ENCODE measurements at places on chromosomes 1 and 21.

DNA sequence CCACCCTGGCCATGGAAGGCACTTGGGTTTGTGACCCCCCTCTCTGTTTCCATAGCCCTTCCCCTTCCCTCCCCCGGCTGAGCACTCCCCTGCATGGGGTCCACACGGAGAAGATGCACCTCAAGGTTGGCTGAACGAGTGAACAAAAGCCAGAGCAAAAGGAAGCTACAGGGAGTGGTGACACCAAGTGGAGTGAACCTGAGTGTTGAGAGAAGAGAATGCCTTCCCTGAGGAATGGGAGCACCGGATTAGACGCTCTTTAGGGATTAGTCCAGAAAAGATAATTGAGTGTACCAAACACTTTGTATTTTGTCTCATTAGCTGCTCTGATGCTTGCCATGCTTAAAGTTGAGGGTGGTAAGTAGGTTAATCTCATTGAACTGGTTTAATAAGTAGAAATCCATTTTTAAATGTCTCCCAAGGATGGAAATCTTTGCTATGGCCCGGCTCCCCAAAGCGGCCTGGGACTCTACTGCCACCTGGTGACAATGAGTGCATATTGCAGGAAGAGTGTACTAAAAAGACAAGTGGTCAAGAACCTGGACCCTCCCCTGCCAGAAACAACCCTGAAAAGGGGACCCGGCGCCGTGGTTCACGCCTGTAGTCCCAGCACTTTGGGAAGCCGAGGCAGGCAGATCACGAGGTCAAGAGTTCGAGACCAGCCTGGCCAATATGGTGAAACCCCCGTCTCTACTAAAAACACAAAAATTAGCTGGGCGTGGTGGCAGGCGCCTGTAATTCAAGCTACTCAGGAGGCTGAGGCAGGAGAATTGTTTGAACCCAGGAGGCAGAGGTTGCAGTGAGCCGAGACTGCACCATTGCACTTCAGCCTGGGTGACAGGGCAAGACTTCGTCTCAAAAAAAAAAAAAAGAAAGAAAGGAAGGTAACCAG is 150.6 kb upstream of the ZC3H12A start:
- no peak for DNase-seq

GRCh38 chr1:167051907-167052306 is 38.3 kb downstream of the GPA33 start:
- no peak for DNase-seq

DNA sequence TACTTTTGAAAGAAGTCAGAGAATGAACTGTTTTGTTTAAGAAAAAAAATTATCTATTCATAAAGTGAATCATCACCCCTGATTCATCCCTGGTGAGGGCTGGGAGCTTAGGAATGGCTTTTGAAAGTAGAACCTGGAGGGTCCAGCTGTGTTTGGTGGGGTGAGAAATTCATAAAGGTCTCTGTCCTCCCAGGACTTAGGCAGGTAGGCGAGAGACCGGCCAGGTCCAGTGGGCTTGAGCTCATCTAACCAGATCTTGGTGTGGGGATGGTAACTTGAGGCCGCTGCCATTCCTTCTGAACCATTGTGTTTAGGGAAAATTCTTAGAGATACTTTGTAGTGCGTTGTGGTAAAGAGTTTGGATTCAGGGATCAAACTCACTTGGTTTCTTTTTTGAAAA is 156.8 kb upstream of the TNR start:
- DNase-seq, result no peak

- DNase-seq, result no peak
Measured at GRCh38 chr1:208088319-208088718, 155.9 kb downstream of the PLXNA2 start.

DNA sequence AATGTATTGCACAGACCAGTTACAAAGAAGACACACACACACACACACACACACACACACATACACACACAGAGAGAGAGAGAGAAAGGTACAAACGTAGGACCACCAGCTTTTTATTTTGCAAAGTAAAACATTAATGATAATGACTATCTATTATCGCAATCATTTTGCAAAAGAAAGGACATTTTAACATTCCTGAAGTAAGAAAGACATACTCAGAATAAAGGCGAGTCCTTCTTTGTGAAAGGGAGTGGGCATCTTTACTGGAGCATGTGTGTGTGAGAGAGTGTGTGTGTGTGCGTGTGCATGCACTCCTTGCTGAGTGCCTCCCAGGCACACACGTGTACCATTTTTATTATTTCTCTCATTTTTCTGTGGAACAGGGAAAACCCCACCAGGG is 28.4 kb downstream of the PPFIA4 start:
- no peak for DNase-seq

GRCh38 chr1:116825720-116826438 is 71.6 kb downstream of the CD2 start:
- no peak for DNase-seq

- DNase-seq, result no peak
Measured at GRCh38 chr1:201298396-201299381, 15.4 kb downstream of the PKP1 start.

GRCh38 chr1:198708761-198709525 is 70.1 kb downstream of the PTPRC start:
- DNase-seq, result no peak

DNA sequence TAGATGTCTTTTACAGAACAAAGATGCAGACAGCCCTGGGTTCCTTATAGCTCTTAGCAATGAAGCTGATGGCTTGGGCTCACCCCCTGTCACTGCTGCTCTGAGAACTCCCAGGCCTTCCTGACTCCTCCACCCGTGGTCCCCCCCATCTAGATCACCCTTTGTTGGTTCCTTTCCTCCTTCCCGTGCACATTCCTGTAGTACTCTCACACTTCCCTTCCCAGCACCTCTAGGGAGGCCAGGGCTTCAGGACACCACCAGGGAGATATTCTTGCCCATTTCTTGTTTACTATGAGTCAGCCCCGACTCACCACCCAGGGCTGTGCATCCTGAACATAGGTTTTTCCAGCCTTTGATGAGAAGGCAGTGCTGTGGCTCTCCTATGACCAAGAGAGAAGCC is 14.4 kb upstream of the NOS1AP start:
- no peak for DNase-seq

DNA sequence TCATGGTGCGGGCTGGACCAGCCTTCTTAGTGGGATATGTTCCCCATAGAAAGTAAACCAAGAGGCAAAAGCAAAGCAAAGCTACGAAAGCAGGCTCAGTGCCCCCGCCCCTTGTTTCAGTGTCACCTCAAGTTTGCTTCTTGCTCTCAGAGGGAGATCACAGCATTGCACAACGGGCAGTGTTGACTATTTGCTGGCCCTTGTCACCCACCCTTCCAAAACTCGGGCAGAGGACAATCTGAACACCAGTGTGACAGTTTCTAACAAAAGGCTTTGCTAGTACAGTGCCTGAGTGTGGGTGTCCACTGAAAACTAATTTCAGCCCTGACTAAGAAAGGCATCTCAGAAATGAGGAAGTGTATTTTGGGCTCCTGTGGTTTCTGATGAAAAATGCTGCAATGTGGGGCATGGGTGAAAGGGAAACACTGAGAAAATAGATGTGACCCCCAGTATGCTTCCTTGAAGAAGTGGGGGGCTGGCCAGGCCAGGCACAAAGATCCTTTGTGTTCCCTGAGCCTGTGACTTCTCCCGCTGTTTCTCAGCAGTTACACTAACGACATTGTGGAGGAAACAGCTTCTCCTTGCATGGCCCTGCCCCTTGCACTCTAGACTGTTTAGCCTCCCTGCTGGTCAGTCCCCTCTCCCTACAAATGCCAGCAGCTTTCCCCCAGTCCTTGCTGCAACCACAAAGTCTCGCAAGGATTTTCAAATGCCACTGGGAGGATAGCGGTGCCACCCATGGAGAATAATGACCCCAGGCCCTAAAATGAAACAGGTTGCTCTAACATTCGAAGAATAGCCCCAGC is 33.3 kb upstream of the KCNE1 start:
- no peak for DNase-seq

- no peak for DNase-seq
Measured at GRCh38 chr1:202104073-202104472, 18.6 kb upstream of the GPR37L1 start.

GRCh38 chr1:207112616-207113296 is 8.7 kb downstream of the C4BPA start:
- no peak for DNase-seq

GRCh38 chr1:201123866-201124265 is 3.1 kb downstream of the ASCL5 start:
- DNase-seq, result no peak

DNA sequence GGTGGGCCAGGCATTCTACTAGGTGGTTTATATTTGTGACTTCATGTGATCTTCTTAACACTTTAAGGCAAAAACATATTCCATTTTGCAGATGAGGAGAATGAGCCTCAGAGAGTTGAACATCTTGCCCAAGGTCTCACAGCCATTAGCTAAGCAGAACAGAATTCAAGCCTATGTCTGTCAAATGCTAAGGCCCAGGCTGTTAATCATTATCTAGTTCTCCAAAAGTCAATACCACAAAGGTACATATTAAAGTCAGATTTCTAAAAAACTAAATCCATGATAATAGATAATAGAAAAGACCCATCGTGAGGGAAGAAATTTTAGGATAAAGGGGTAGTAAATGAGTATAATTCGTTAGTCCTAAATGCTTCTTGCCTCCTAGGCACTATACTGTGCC is 234.3 kb downstream of the KCNH1 start:
- DNase-seq, result no peak
